ENCODE measurements at places on chromosomes 12 and 14. TPM values are rescaled to one million over a fixed set of nuclear protein-coding genes. Genes with fewer than 3 reads are reported as not detected.

KCNA5 gene
- not detected for total RNA-seq

- DNase-seq, result peak; percentile 9
These were observed 95.9 kb upstream of the PPP2R5C start for GRCh38 chr14:101665478-101666078.

GRCh38 chr14:104678901-104679705 lies 10.3 kb upstream of the INF2 start:
- no peak for DNase-seq

DNA sequence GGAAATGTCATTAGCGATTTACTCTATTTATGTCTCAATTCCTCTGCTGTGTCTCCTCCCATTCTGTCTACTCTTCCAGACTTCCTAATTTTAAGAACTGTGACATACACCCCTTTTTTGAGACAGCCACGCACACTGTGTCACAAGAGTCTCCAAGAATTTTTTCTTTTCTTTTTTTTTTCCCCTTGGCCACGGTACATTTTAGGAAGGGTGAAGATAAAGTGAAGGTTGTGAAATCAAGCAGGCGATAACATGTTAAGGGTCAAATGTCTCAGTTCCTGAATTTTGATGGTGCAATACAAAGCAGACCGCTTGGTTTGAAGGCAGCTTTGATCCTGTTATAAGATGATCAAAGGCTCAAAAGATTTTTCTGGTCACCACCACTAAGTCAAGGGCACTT lies 4.3 kb downstream of the OLR1 start:
- no peak for DNase-seq

Data from LHCN-M2 (cell line).